ENCODE measurements at places on chromosomes 11 and 22. TPM values are rescaled to one million over a fixed set of nuclear protein-coding genes. Genes with fewer than 3 reads are reported as not detected.

Gene OR6T1
- total RNA-seq = not detected

GRCh38 chr11:67266449-67267187, at the start of gene GRK2:
GRK2 (plus strand) TSS chr11:67266473; CDS start chr11:67266700, 227 bp downstream.
- DNase-seq = peak; percentile 64

- no peak for DNase-seq
Observed at GRCh38 chr22:44737406-44738346, 14.7 kb upstream of the ARHGAP8 start.

GRCh38 chr11:15266999-15267398, 152.3 kb downstream of the INSC start:
- no peak for DNase-seq

GRCh38 chr22:23098718-23099530, 28.6 kb downstream of the GNAZ start:
- DNase-seq = no peak

Gene USP2
- total RNA-seq = 0.76 TPM

Gene TRIM29
- total RNA-seq = not detected

DNA sequence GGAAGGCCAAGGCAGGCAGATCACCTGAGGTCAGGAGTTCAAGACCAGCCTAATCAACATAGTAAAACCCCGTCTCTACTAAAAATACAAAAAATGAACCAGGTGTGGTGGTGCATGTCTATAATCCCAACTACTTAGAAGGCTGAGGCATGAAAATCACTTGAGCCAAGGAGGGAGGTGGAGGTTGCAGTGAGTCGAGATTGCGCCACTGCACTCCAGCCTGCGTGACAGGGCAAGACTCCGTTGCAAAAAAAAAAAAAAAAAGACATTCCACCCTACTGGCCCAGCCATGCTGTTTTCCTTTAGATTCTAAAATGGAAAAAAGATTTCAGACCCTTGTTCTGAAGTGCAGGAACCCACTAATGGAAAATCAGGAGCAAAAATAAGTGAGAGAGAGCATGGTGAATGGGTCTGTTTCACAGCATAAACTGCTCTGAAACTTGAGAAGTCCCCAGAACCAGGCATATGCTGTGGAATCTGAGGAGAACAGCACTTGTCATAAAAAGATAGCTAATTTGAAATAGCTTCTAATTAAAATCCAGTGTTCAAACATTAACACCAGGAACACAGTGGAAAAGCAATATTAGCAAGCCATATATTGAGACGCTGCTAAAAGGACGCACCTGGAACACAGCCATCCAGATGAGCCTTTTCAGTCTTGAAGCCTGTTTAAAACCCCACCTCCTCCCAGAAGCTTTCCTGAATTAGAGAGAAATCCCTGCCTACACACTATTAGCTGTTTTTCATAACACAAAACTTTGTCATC, 66.3 kb upstream of the CHRM4 start:
- DNase-seq = no peak

DNA sequence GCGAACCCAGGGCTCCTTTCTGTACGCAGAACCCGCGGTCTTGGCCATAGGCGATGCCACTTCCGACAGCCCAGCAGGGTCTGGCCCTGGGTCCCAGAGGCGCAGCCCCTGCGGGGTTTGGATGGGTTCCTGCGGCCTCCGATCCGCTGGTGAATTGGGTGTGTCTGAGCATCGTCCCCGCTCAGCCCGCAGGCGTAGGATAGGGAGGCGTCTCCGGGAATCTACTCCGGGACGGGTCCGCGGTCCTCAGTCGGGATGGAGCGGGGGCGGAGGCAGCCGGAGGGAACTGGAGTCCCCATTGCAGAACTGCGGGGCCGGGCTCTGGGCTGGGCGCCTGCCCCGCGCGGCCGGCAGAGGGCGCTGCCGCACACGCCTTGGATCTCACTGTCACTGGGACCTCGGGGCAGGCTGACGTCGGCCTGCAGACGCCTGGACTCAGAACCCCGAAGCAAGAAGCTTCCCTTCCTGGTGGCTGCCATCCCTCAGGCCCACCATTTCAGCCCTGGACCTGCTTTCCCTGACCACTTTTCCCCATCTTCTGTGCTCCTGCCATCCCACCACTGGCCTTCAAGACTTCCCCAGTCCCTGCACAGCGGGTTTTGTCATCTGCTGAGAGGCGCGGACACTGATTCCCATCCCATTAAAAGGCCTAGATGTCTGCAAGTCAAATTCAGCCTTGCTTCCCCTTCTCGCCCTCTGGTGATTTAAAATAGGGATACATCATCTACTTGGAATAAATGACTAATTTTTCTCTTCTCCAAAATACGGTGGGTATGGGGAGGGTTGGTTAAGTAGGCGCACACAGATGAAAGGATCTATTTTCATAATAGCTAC, 38.3 kb upstream of the CREB3L1 start:
- peak; percentile 86 for DNase-seq

Gene AQP11
- total RNA-seq = 0.82 TPM

Measured in activated CD8-positive, alpha-beta memory T cell treated with anti-CD3 and anti-CD28 coated beads, Interleukin-2, amount 10 ng/mL, durations not matched to agents 7 days and 5 days (primary cell).